ENCODE measurements at places on chromosomes 7 and 10.

- no peak for DNase-seq
Observed at GRCh38 chr10:132551093-132551807, 13.7 kb downstream of the INPP5A start.

DNA sequence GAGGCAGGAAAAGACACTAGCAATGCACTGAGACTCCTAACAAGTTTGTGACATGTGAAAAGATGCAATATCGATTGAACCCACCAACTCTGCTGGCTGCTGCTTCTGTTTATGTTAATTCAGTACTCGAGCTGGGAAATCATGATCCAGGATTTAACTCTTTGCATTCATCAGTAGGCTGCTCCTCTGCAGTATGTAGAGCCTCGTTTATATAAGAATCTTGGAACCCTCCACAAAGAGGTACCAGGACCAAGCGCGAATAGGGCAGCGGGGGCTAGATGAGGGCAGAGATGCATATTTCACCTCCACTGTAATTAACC lies 7.8 kb downstream of the PRKAG2 start:
- DNase-seq = no peak

DNA sequence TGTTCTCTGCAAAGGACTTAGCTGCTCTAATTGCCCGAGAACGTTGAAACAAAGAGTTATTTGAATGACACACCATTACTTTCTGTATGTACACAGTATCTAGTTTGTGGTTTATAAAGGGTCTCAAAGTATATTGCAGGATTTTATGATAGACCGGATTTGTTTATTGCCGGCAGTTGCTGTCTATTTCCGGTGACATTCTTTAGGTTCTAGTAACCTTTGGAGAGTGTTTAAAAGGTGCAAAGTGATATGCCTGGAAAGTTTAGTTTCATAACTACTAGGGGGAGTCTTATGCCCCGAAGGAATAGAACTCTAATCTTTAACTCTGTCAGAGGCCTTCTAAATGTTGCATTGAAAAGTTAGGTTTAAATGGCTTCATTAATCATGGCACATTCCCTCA lies 63.8 kb downstream of the PAPSS2 start:
- no peak for DNase-seq

DNA sequence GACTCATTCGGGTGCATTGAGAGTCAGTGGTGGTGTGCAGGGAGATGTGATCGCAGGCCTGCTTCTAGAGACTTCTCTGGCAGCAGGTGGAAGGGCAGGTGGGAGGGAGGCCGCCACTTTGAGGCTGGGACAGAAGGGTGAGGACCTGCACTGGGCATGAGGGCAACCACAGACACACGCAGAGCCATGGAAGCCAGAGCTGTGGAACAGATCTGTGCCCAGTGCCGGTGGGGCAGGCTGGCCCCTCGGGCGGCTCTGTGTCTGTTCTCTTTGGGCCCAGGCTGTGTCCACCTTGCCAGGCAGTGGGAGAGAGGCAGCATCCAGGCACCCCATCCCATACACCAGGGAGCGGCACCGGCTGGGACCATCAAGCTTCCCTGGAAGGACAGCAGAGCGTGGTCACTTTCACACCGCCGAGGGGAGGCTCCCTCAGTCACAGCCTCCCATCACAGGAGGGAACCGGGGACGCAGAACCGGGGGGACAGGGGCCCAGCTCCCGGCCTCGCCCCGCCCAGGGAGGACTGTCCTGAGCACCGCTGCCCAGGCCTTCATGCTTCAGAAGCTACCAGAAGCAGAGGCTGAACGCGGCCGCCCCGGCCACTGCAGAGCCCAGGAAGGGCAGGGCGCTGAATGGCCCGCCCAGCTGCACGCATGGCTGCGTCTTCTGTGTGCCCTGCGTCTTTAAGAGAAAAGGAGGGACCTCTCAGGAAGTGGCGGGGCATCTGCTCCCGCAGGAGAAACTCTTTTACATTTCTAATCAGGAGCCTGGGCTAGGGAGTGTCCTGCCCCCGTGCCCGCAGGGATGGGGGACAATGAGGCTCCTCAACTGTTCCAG lies 32.1 kb downstream of the EN2 start:
- no peak for DNase-seq

DNA sequence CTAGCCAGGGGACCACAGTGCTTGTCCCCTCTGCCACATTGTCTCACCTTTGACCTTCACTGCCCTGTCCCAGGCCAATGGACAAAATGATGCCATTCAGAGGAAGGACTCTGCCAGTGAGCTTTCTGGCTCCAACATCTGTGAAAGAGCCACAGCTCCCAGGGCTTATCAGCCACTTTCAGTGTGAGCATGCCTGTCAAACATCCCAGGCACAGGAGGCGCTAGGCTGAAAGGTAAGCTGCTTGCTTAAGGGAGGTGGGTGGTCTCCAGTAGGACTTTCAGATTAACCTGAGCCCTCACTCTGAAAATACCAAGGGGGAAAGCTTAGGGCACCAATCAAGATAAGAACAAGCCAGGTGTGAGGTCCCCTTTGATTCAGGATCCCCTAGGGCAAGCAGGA lies 59.8 kb upstream of the GDF10 start:
- DNase-seq = no peak

- DNase-seq = no peak
Observed at GRCh38 chr10:7538970-7539654, 127.7 kb downstream of the ITIH5 start.

GRCh38 chr7:30321882-30322192 lies 37.4 kb downstream of the ZNRF2 start:
- no peak for DNase-seq

DNA sequence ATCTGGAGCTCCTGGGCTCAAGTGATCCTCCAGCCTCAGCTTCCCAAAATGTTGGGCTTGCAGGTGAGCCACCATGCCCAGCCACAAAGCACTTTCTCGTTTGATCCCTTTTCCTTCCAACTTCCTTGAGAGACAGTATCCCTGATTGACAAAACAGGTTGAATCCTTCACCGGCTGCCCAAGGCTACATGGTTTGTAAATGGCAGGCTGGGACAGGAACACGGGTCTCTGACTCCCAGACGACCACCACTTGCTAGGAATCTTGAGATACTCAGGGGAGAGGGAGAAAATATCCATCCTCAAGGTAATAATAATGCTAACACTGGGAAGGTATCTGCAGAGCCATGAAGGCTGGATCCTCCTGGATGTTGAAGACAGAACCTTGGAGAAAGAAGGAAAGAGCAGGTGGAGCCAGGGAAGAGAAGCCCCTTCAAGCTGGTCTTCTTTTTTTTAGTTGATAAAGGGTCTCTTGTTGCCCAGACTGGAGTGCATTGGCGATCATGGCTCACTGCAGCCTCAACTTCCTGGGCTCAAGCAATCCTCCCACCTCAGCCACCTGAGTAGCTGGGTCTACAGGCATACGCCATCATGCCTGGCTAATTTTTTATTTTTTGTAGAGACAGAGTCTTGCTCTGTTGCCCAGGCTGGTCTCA lies 19.8 kb downstream of the MMRN2 start:
- DNase-seq = no peak

GRCh38 chr10:1309617-1310270 lies 253.6 kb downstream of the WDR37 start:
- DNase-seq = no peak

GRCh38 chr7:129066290-129067131 lies 11.6 kb upstream of the TNPO3 start:
- DNase-seq = no peak

- no peak for DNase-seq
Observed at GRCh38 chr10:125057158-125058001, 103.0 kb downstream of the CTBP2 start.

GRCh38 chr10:9789996-9790395 lies 1227.7 kb upstream of the CELF2 start:
- DNase-seq = no peak

- no peak for DNase-seq
Observed at GRCh38 chr10:71259815-71260501, 47.6 kb downstream of the UNC5B start.

DNA sequence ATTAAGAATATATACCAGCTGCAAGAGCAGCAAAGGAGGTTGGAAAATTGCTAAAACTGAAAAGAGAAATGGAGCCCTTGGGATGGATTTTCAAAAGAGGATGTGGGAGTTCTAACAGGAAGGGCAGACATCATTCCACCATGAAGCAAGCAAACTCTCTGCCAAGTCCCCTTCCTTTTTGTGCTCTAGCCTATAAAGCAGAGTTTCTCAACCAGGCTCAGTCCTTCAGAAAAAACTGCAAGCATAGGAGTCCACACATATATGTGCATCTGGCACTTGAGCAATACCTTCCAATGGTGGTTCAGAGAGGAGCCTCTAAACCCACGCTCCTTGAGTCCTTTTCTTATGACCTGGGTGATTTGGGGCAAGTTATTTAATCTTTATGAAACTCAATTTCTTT lies 98.6 kb upstream of the MKX start:
- no peak for DNase-seq

- peak; percentile 14 for DNase-seq
Observed at GRCh38 chr7:94289071-94289470, 105.6 kb upstream of the COL1A2 start.

DNA sequence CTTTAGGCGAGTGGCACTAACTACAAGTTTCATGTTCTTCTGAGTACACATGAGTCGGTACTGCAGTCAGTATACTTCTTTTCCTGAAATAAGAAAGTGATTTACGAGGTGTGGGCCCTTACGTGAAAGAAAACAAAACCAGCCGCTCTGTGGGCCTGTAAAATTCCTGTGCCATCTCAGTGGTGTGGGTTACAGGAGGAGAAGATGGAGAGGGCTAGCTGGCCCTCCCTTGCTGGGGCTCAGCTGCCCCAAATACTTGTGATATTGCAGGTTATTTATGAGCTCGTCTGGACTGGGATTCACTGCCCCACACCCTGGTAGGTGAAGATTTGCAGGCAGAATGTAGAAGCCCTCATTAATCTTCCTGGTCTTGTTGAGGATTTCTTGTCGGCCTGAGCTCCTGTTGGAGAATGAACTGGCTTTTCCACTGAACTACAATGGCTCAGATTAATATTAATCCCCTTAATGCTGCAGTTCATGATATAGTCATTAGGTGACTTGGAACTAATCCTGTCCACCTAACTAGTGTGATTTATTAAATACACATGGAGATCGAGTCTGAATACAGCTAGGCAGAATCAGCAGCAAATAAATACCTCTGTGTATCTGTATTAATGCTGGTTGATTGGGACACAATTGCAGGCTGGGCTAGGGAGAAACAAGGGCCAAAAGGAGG lies 68.0 kb downstream of the GBF1 start:
- DNase-seq = no peak

DNA sequence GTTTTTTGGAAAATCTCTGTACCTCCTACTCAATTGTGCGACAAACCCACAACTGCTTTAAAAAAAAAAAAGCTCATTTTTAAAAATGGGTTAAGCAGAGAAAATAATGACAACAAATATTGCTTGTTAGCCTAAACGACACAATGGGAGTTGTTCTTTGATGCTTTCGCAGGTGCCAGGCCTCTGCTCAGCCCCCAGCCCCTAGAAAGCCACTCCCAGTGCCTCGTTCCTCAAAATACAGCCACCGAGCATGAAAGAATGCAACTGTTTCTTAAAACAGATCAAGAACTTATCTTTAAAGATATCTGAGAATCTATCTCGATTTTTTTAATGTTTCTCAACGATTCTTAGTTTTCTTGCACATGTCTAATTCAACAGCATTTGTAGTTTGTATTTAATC lies 85.2 kb upstream of the PFKP start:
- no peak for DNase-seq

GRCh38 chr10:25327273-25327672 lies 152.5 kb downstream of the GPR158 start:
- DNase-seq = no peak

GRCh38 chr10:30384701-30385201 lies 35.7 kb upstream of the MTPAP start:
- peak; percentile 60 for DNase-seq

DNA sequence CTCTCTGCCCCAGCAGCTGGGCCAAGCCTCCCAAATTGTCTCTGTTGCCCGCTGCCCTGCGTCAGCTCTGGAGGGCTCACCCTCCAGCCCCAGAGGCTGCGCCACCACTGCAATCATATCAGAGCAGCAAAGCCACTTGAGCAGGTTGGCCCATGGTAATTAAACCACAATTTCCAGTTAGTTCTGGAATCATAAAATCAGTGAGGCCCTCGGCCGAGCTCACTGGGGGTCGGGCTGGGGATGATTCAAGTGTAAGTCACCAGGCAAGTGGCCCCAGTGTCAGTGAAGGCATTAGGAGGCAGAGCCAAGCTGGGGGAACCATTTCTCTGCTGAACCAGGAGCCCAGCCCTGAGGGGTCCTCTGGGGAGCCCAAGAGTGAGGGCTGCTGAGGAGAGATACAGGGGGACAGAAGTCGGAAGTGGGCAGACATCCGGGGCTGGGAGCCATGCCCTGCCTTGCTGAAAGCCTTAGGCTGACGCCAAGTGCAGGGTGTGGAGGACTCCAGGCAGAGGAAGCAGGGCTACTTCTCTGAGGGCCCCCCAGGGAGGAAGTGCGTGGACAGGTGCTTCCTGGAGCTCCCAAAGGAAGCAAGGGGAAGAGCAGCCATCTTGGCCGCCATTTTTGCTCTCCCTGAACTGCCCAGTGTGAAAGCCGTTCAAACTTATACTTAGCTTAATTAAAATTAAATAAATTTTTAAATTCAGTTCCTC lies 29.5 kb upstream of the SLC29A3 start:
- DNase-seq = no peak

DNA sequence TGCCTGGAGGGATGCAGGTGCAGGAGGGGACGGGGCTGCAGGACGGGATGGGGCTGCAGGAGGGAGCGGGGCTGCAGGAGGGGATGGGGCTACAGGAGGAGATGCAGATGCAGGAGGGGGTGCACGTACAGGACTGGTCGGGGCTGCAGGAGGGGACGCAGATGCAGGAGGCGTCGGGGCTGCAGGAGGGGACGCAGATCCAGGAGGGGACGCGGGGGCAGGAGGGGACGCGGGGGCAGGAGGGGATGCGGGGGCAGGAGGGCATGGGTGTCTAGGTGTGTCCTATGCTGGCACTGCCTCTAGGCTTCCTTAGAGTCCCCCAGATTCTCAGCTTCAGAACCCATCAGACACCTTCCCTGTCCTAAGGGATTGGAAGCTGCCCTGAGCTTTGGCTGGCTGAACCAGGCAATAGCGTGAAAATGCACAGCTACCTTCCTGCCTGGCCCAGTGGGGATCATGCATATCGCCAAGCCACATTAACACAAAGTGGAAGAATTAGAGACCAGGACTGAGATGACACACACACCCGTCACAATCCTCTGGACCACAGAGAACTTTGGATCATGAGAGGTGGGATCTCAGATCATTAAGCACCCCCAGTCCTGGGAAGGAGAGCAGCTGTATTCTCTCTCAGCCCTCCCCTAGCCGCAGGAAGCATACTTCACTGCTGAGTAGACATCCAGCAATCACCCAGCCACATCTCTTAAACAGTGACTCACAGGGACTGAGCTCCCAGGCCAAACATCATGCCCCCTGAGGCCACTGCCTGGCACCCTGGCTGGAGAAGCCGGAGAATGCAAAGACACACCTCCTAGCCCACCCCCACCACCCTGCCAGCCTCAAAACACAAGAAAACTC lies 67.3 kb downstream of the VWA2 start:
- no peak for DNase-seq

DNA sequence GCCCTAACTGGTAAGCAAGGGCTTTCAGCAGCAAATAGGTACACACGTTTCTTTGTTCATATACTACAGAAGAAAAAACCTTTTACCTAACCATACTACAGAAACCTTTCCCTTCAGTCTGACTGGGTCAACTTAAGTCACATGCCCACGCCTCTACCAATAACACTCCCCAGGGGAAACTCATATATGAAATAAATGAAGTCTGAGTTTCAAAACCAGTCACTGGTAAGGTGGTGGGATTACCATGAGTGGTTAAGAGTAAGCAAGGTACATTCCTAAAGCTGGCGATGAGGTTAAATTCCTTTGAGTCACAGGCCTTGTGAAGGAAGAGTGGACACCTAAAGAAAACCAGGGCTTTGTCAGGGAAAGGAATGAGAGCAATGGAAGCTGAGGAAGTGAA lies 21.4 kb upstream of the KIF20B start:
- DNase-seq = no peak
